K562 (cell line): ENCODE measurements at places on chromosomes 1 and 21.

DNA sequence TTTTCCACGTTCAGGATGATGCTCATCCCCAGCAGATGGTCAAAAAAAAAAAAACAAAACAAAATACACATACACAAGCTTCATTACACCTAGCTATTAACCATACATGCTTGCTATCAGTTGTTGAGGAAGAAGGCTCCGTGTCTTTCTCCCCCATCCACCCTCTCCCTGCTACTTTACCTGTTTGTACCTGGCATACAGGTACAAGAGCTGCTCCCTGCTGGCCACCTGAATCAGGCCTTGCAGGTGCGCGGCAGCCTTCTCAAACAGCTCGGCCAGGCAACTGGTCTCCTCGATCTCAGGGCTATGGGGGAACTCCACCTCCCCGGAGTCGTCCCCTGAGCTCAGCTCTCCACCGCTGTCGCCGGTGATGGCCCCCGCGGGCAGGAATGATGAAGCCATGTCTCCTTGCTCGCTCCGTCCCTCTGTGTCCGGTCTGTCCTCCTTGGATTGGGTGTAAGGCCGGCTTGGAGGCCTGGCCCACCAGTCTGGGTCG is 464 bp downstream of the ACBD6 start:
- no peak for DNase-seq

GRCh38 chr1:31587720-31588423 is 11.6 kb downstream of the TINAGL1 start:
- peak; percentile 43 for DNase-seq

GRCh38 chr1:197614916-197615692 is 160.2 kb downstream of the DENND1B start:
- peak; percentile 18 for DNase-seq

DNA sequence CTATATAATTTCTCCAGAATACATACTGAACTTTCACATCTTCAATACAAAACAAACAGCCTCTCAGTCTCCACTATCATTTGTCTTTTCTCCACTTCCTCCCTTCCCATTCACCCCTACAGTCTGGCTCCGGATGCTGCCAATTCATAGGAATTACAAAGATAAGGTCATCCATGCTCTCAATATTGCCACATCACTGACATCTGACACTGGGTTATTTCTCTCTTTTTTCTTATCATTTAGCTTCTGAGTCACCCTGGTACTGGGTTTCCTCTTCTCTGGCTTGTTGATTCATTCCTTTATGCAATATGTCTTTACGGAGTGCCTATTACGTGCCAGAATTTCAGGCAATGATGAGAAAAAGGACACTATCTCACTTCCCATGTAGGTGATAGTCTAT is 3.1 kb upstream of the SH3BP5L start:
- peak; percentile 86 for DNase-seq

DNA sequence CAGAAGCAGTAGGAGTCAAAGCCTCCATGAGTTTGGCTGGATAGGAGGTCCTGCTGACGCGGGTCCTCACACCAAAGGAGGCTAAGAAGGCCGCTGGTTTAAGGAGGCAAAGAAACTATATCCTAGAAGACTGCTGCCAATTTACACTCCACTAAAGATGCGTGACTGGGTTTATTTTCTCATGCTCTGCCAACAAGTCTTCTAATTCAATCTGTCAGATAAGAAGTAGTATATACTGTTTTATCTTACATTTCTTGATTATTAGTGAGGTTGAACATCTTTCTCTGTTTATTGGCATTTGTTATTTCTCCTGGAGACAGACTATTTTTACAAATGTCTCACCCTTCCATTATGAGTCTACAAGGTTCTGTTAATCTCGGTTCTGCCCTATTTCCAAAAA is 34.1 kb downstream of the ACBD6 start:
- no peak for DNase-seq

DNA sequence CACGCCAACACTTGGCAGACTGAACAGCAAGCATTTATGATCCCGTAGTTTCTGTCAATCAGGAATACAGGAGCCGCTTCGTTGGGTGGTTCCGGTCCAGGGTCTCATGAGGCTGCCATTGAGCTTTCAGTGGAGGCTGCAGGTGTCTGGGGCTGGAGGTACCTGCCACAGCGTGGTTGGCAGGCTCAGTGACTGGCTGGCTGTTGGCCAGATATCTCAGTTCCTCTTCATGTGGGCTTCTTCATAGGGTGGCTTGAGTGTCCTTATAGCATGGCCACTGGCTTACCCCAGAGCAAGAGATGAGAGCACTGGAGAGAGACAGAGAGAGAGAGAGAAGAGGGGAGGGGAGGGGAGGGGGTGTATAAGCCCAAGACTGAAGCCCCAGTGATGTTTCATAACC is 29.3 kb downstream of the PIK3CD start:
- no peak for DNase-seq

DNA sequence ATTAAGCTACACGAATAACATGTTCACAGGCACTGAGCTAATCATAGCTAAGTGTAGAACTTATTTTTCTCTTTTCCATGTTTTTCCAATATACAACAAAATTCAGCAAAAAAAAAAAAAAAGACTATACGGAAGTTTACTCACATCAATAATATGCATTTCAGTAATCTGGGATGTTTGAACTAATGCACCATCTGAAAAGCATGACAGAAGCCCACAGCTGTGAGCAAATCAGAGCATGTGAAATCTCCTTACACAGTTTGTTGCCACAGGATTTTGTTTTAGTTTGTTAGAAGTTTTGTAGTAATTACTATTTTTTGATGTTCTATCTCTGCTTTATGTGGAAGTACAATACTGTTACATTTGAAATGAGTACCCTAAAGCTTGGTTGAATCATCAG is 1051.7 kb downstream of the TTLL7 start:
- DNase-seq, result no peak

DNA sequence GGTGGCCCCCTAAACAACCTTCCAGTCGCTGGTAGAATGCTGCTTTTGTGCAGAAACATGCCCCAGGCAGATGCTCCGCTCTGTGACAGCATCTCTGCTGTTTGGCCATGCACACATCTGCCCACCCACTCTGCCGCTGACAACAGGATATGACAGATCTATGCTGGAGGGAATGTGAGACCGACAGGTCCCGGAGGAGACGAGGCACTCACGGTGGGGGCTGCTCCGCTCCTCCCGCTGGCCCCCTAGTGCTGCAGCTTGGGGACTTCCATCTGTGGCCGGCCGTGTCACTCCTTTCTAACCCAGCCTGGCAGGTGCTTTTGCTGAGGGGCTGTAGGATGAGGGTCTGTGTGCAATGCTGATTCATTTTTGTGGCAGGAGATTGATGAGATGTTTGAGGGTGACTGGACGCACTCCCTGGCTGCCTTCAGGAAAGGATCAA is 49.1 kb upstream of the DMRTB1 start:
- no peak for DNase-seq

- no peak for DNase-seq
Measured at GRCh38 chr1:3013371-3014049, 7.8 kb upstream of the ACTRT2 start.

- no peak for DNase-seq
Measured at GRCh38 chr1:89295187-89295586, 22.5 kb upstream of the GBP5 start.

GRCh38 chr1:110235181-110235833 is 25.2 kb downstream of the KCNC4 start:
- no peak for DNase-seq

- DNase-seq, result no peak
Measured at GRCh38 chr1:22587247-22587646, 24.0 kb downstream of the EPHA8 start.

GRCh38 chr21:25402134-25402961 is 204.9 kb downstream of the MRPL39 start:
- no peak for DNase-seq

GRCh38 chr1:115168026-115168425 is 78.7 kb upstream of the TSPAN2 start:
- DNase-seq, result no peak

- no peak for DNase-seq
Measured at GRCh38 chr1:114126261-114127095, 27.2 kb downstream of the SYT6 start.

GRCh38 chr1:242189591-242189990 is 190.7 kb upstream of the MAP1LC3C start:
- peak; percentile 13 for DNase-seq

DNA sequence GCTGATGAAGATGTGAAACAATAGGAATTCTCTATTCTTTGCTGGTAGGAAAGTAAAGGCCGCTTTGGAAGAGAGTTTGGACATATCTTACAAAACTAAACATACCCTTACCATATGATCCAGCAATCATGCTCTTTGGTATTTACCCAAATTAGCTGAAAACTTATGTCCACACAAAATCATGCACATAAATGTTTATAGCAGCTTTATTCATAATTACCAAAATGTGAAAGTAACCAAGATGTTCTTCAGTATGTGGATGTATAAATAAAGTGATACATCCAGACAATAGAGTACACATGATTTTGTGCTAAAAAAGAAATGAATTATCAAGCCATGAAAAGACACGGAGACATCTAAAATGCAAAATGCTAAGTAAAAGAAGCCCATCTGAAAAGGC is 98.7 kb upstream of the SLC35F3 start:
- DNase-seq, result no peak

- DNase-seq, result no peak
Measured at GRCh38 chr1:177632923-177633615, 336.8 kb downstream of the SEC16B start.

GRCh38 chr1:153985341-153985912 is 712 bp downstream of the RAB13 start:
- DNase-seq, result peak; percentile 74

- DNase-seq, result no peak
Measured at GRCh38 chr1:34781844-34782391, 904 bp downstream of the GJB3 start.

DNA sequence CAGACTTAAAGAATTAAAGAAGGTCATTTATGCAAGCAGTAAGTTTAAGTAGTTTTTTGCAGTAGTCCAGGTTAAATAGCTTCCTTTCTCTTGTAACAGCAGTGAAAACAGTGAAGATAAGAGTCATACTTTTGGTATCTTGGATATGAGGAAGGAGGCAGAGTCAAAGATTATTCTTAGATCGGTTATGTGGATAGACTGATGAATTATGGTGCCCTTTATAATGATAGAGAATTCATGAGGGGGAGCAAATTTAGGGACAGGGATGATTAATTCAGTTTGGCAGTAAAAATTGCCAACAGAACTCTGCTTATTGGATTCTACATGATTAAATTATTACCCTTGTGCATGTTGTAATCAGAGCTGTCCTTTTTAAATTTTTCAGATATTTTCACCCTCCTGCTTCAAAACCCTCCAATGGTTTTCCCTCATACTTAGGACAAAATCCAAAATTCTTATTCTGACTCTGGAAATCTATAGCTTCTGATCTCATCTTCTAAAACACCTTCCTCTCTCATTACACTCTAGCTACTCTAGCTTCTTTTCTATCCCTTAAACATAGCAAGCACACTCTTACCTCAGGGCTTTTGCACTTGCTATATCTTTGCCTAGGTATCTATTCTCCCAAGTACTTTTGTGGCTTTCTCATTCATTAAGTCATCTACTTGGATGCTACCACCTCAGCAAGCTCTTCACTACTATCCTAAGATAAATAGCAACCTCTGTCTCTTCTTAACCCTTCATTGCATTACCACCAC is 79.8 kb downstream of the PKN2 start:
- DNase-seq, result no peak

- no peak for DNase-seq
Measured at GRCh38 chr1:234659538-234659937, 49.6 kb upstream of the IRF2BP2 start.

DNA sequence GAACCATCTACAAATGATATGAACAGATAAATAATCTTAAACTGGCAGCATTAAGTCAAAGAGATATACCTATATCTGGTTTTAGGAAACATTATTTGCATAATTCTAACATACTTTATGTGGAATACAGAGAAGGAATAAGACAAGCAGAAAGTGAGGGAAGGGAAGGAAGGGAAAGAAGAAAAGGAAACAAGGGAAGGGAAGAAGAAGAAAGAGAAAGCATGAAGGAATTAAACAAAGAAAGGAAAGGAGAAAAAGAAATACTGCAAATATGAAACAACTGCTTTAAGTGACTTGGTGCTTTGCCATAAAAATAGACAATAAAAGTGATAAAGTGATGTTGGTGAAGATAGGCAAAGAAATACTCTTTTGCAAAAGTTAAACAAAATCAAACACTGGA is 20.1 kb downstream of the SCMH1 start:
- no peak for DNase-seq
